Suppressor macrophage treated with lipopolysaccharide for 1 hour (primary cell): ENCODE measurements at places on chromosomes 2 and 18.

- peak; percentile 64 for DNase-seq
These were observed 189.9 kb upstream of the TANK start for GRCh38 chr2:160970052-160970965.

DNA sequence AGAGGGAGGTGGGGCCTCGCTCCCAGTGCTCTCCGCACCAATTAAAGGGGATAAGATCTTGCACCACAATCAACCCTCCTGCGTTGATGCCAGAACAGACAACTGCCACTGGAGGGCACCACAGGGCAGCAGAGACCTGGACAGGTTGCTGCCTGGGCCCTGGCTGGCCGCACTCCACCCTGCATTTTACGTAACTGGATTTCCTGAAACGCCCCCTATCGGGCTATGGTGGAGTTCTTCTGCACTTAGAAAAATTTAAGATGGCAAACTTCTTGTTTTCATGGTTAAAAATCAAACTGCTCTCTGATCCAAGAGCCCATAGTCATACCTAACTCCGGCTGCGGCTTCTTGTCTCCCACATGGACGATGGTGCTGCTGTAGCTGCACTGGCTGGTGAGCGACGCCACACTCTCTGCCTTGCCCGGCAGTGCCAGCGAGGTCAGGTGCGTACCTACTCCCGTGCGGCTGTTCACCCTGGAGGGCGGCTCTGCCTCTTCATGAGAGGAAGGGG is 16.8 kb upstream of the HES6 start:
- DNase-seq: peak; percentile 82

DNA sequence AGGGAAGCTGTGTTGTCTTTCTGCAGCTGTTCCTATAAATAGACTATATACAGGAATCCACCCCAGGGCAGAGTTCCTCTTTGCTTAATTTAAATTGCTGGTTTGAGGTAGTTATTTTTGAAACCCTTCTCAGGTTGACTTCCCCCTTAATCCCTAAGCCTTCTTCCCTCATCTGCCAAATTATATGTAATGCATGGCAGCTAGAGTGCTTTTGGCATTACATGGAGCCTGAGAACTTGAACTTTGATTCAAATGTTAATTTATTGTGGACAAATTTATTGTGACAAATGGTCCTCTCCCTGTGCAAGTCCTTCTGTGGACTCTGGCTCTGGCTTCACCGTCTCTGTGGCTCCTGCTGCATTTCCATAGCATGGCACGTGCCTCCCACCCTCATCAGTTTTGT is 29.2 kb downstream of the MYO1B start:
- DNase-seq: no peak

DNA sequence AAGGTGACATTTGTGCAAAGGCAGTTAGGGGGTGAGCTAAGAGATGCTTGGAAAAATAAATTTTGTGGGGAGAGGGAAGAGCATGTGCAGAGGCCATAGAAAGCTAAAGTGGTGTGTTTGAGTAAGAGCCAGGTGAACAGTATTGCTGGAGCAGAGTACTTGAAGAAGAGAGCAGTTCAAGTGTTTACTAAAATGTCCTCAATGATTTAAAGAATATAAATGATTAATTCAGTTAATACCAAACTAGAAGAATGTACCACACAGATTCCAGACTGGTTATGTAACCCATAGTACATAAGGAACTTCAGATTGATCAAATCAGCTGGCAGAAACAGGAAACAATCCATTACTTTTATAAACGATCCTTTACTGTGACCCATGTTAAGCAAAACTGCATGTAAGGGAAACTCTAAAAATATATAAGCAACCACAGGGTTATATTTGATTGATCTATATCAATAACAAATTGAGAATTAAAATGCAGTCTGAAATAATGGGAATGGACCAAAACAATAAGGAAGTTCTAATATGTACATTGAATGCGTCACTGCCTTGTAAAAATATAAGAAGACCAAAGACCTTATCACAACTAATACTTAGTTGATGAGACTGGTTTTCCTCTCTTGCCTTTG is 76.9 kb downstream of the LDAH start:
- DNase-seq: no peak

GRCh38 chr2:177881921-177882320 is 190.7 kb downstream of the PDE11A start:
- no peak for DNase-seq
